Hematopoietic multipotent progenitor cell treated with erythropoietin and hydrocortisone succinate and interleukin-3 and kit ligand, for 8 days (in vitro differentiated cells): ENCODE measurements at places on chromosomes 4 and X.

GRCh38 chr4:52372747-52373146 lies 286.4 kb downstream of the USP46 start:
- DNase-seq, result no peak

DNA sequence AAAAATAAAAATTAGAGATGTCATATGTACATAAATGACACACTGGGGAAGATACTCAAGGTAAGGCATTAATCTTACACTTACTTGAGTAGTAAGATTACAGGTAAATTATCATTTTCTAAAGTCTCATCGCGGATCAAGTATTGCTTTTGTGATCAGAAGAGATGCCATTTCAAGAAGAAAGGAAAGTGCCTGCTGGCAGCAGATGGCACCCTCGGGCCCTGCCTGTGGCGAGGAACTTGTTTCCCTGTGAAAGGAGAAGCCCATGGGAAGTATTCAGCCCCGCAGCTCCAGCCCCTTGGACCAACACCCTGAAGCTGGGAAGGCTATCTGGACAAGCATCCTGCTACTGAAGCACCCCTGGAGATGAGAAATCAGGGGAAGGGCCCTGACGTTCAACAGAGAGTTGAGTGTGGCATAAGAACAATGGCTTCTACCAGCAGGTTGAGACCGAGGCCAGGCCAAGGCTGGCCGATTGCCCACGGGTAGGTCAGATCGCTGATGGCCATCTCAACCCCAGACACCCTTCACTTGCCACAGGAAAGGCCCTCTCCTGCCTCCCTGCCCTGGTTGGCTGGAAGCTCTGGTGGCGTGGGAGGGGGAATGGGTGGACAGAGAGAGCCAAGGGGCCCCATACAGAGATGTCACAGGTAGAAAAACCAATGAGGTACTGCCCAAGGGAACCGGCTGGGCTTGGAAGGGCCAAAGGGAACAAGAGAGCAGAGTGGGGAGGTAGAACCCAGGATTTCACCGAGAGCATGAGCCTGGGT lies 18.8 kb upstream of the MXD4 start:
- no peak for DNase-seq

GRCh38 chr4:110704748-110705439 lies 82.0 kb upstream of the PITX2 start:
- no peak for DNase-seq

DNA sequence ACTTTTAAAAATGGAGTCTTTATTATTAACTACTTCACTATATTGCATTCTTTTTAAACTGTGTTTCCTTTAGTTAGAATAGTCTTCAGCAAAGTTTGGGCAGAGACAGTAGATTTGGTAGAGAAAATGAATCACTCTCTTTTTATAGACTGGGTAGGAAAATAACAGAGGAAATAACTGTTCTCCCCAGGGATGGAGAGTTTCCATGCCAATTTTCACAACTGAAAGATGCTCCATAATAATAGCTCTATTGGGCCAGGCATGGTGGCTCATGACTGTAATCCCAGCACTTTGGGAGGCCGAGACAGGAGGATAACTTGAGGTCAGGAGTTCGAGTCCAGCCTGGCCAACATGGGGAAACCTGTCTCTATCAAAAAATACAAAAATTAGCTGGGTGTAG lies 13.1 kb downstream of the HSD17B13 start:
- no peak for DNase-seq

DNA sequence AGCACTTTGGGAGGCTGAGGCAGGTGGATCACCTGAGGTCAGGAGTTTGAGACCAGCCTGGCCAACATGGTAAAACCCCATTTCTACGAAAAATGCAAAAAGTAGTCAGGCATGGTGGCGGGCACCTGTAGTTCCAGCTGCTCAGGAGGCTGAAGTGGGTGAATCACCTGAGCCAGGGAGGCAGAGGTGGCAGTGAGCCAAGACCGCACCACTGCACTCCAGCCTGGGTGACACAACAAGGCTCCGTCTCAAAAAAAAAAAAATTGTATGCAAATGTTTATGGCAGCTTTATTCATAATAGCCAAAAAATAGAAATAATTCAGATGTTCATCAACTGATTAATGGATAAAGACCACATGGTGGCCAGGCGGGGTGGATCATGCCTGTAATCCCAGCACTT lies 9.8 kb upstream of the NOCT start:
- no peak for DNase-seq
